Hematopoietic multipotent progenitor cell treated with erythropoietin and hydrocortisone succinate and interleukin-3 and kit ligand, for 4 days (in vitro differentiated cells): ENCODE measurements at places on chromosomes 1 and 21.
A peak's percentile ranks its signal among the peaks of the same experiment; 100 is the strongest.

GRCh38 chr1:8962812-8963530 lies 17.3 kb downstream of the CA6 start:
- DNase-seq: peak; percentile 83

DNA sequence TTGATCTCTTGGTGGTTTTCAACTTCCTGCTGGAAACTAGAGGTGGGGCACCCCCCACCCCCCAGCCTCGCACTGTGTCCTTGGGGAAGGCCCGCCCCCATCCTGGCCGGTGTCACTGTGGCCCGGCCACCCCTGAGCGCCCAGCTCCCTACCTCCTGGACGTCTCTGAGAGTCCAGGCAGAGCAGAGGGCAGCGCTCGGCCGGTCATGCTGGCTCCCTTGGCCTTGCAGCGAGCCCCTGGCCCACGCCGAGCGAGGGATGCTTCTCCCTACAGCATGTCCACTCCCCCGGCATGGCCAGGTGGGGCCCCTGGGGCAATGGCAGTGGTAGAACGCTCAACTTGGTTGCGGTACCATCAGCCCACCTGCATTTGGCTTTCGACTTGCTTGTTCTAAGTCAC lies 28.7 kb upstream of the TRAPPC10 start:
- DNase-seq: no peak

DNA sequence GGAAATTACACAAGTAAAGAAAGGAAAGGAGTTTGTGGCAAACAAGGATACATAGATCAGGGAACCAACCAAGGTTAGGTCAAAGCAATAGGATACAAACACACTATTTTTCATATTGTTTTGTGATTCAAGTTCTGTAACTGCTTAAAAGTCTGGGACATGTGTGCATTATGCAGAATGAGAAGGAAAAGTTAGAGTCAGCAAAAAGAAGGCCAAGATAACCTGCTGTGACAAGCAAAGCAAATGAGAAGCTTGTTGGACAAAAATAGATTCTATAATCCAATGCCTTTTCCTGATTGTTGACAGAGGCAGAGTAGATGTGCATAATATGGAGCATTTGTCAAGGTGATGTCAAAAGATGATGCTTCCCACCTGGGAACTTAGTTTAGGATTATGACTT lies 556.0 kb upstream of the CXADR start:
- DNase-seq: no peak

DNA sequence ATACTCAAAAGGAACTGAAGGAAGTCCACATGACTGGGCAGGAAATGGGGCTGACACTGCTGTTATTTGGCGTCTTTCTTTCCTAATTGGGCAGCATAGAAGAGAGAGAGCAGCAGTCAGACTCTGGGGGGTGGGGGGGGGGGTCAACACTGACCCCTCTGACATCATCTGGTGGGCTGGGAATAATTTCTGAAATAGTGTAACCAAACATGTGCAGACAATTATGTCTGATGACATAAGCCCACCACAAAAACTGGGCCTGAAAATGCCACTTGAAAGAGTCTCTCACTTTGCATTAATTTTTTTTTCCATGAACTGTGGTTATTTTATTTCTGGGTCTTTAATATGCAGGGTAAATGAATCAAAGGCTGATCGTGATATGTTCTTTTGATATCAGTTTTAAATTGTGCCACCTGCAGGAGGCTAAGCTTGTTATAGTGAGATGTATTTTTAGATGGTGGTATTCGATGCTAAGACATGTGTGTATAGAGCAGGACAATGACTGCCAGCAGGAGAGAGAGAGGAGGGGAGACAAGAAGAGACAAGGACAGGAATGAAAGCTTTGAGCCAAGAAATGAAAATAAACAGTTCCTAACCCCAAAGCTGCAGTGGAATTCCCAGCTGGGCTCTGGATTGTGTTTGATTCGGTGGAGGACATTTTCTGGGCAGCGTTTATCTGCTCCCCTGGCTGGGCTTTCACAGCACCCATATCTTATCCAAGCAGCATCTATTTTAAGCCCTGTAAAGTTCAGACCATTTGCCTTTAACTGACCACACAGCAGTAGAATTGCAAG lies 264.7 kb downstream of the PBX1 start:
- no peak for DNase-seq

DNA sequence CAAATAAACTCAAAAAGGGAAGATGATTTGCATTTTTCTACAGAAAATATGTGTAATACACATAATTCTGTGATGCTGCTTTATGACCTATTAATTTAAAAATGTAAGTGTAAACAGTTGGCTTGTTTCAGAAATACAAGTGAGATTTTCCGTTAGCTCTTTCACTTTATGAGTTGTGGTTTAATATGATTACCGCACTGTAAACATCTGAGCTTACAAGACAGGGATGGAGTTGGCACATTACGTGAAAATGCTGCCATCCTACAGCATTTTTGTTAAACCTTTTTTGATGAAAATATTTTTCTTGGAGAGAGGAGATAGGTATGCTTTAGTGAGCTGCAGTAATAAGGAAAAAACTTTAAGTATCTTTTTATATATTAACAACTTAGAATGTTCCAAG lies 426.8 kb upstream of the ADAMTS5 start:
- no peak for DNase-seq

GRCh38 chr1:17340358-17340757 lies 31.6 kb upstream of the PADI6 start:
- no peak for DNase-seq

- no peak for DNase-seq
These were observed 26.8 kb downstream of the SLC19A1 start for GRCh38 chr21:45515241-45516061.

DNA sequence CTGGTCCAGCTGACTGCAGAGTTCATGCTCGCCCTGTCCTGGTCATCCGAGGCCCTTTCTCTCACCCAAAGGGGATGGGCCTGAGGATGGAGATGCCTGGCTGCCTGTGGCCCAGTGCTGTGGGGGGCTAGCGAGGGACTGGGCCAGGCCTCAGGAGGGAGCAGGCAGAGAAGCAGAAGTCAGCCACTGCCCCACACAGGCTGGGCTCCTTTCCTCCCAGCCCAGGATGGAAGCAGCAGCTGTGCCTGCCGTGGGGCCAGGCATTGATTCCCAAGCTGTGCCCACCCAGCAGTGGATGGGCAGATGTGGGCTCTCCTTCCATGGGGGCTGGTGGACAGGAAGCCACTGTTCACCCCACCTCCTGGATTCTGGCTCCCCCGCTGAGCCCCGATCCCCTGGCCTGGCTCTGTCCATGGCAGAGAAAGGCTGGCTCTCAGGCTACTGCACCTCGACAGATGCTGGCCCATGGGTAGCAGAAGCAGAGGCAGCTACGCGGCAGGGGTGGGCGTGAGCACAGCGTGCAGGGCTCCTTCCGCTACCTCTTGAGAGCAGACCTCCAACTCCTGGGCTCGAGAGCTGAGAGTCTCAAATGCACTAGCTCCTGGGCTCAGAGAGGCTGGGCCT lies 24.6 kb downstream of the RUNX3 start:
- DNase-seq: no peak

GRCh38 chr1:51863384-51863783 lies 15.1 kb downstream of the NRDC start:
- peak; percentile 35 for DNase-seq

DNA sequence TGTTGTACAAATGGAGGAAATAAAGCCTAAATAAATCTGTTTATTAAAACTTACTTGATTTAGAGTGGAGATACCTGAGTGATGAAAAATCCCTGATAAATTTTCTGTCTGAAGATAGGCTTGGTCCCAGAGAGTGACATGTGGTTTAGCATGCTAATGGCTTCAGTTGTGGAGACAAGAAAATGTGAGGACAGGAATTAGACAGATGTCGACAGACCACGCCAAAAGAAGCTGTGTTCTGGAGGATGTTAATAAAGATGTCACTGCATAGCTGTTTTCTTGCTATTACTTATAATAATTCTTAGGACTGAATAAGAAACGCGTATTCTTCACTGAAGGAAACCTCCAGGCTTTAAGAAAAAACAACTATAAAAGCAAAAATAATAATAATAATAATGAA lies 154.9 kb downstream of the OLFM3 start:
- no peak for DNase-seq

GRCh38 chr1:168135921-168136708 lies 615 bp downstream of the GPR161 start:
- DNase-seq: peak; percentile 71

DNA sequence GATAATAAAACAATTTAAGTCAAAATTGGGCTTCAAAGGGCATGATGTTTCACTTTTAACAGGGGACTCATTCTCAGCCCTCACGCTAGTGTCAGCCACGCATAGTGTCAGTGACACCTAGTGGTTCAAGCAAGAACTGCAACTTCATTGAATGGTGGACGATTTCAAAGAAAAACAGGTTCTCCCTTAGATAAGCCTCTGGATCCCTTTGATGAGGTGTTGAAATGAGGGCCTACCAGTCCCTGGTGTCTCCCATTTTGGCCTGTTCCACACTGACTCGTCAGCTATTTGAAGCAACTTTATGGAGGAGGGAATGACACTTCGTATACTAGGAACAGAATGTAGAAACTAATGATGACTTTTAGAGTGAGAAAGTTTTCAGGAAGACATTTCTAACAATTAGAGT lies 56.2 kb downstream of the FCRL5 start:
- DNase-seq: peak; percentile 83

GRCh38 chr21:39175154-39175553 lies 8.1 kb downstream of the PSMG1 start:
- DNase-seq: peak; percentile 65

- no peak for DNase-seq
These were observed 20.8 kb downstream of the SLC6A17 start for GRCh38 chr1:110170766-110171733.

- no peak for DNase-seq
These were observed 36.6 kb upstream of the POU2F1 start for GRCh38 chr1:167184081-167184480.

- DNase-seq: peak; percentile 55
These were observed 838.5 kb downstream of the USP25 start for GRCh38 chr21:16568244-16568643.
